Eye (tissue), 1 donor: ENCODE measurements at places on chromosomes 2 and 18.

DNA sequence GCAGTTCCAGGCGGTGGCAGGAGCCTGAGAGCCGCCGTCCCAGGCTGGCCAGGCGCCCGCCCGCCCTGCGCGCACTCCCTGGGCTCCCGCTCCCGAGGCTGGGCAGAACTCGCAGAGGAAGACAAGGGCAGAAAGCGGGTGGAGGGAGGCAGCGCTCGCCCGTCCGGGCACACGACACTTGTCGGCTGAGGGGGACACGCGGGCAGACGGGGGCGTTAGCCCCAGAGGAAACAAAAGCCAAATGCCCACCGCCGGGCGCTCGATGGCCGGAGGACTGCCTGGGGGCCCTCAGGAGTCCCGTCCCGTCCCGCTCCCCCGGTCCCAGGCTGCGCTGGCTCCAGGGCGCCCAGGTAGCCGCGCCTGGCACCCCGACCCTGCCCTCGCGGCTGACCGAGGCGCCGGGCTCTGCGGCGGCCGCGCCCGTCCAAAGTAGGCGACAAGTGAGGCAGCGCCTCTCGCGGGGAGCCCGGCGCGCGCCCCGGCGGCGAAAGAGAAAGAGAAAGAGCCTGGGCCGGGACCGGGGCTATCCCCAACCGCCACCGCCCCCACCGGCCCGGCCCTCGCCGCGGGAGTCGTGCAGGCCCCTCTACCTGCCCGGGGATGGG, 491 bp downstream of the L3MBTL4 start:
- peak; percentile 70 for DNase-seq

DNA sequence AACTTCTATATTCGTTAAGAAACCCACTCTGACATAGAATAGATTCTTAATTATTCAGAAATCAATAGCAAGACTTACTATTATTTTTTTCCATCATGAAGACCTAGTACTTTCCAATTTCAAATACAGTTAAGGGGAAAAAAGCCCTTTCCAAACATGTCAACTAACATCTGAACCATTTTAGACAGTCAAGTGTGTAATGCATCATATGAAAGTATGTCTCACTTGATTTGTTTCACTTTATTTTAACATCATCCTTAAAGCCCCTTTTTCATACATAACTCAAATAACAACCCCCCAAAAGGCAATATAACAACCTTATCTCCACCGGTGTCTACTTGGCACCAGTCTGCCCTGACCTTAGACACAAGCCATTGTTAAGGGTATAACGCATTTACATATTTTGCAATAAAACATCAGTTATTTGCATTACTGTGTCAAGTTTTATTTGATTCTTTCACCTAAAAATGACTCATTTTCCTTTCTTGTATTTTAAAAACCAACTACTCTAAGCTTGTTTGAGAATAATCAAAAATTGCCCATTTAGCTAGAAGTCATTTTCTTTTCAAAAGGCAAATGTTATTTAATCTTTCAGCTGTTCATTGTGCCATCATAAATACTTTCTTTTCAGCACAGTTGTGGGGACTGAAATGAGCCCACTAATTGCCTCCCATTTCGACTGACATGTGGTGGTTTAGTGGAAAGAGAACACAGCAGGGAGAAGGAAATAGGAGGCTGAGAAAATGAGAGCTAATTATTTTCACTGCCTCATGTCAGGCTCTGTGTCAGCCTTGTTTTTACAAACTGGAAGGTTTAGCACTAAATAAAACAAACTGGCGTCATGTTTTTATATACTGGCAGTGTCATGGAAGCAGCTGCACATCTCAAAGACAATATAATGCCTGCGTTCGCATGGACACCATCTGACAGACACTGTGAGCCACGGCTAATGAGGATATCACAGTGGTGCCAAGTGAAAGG, 104.7 kb upstream of the CDCA7 start:
- peak; percentile 77 for DNase-seq

GRCh38 chr18:48886520-48887293, 64.1 kb downstream of the SMAD7 start:
- no peak for DNase-seq

DNA sequence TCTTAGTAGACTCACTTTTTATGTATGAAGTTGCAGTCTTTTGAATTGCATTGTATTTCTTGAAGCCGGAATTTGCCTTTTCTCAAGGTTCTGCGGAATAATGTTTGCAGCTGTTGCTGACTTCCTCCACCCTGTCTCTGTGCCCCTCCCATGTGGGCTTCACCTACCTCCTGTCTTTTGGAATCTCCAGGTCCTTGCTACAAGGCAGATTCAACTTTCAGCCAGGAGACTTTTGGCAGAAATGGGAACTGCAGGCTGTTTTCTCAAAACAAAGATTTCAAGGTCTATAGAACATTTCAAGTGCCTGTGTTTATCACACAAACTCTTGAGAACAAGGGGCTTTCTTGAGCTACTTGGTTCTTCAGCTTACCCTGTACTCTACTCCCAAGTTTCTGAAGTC, 25.6 kb downstream of the ZNF236 start:
- DNase-seq = no peak

DNA sequence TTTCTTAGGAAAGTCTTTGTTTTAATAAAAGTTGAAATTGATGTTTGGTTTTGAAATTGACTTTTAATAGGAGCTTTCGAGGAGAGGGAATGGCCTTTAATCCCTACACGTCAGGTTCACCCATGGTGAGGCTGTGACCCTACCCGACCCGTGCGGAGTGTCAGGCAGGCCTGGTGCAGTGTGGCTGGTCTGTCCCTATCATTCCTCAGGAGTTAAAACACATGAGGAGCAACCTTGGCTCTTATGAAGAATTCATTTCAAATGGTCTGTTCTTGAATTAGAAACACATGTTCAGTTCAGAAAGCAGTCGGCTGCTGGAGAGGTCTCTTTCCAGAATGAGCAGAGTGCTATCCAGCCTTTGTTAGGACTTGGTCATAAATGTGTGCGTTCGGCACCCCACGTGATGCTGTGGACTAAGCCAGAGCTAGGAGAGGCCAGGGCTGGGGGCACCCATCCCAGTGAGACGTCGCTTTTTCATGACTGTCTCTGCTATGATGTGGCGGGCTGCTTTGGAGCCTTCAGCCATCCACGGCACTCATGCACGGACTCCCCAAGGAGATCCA, 54.7 kb downstream of the EMILIN2 start:
- DNase-seq = peak; percentile 72

GRCh38 chr18:67386032-67386431, 130.5 kb downstream of the DSEL start:
- DNase-seq = no peak

DNA sequence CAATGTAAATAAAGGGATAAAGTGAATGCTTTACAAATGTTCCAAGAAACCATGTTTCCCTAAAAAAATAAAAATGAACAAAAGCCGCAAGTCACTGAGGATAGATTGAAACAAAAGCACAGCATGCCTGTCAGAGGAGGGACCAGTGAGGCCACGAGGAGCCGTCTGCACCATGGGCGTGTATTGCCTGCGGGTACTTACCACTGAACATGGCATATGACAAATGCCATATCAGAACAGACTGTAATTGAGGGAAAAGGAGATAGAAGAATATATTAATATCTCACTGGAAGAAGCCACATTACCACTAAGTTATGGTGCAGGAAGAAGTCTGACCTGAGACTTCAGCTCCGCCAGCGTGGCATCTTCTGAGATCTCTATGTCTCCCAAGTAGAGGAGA, 75.8 kb downstream of the USP40 start:
- no peak for DNase-seq

- peak; percentile 38 for DNase-seq
These were observed 252.5 kb upstream of the HNRNPA3 start for GRCh38 chr2:176960061-176960460.

DNA sequence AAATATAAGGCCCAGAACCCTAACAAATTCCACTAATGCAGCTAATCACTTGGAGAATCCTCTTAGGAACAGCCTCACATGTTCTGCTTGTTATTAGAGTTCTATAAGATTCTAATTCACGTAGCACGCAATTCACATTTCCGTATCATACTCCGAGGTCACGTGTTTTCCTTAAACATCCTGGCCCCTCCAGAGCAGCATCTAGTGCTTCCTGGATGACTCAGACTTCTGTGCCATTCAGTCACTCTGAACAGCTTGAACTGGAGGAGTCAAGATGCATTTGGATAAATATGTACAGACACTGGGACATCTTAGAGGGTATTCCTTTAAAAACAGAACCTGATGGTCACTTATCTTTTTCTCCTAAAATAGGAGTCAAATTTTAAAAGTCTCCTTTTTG, 156.5 kb downstream of the MYO5B start:
- no peak for DNase-seq

DNA sequence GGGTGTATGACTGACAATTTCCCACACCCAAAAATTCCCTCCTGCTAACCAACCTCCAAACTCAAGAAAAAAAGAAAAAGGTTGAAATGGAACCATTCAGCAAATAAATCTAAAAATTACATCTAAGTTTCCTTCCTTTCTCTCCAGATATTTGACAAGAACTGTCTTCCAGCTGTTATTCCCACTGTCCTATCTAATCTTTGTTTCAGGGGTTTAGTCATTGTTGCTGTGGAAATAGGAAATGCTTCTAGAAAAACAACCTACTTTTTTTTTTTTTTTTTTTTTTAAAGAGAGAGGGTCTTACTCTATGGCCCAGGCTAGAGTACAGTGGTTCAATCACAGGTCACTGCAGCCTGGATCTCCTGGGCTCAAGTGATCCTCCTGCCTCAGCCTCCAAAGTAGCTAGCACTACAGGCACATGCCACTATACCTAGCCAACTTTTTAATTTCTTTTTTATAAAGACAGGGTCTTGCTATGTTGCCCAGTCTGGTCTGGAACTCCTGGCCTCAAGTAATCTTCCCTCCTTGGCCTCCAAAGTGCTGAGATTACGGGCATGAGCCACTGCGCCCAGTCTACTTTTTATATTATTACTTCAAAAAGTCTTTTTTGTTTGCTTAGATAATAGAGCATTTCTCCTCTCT, 88.1 kb downstream of the ITSN2 start:
- no peak for DNase-seq

- no peak for DNase-seq
These were observed 20.7 kb downstream of the ZBTB7C start for GRCh38 chr18:48388478-48388877.

GRCh38 chr2:126932966-126933710, 34.4 kb downstream of the TEX51 start:
- DNase-seq = no peak

DNA sequence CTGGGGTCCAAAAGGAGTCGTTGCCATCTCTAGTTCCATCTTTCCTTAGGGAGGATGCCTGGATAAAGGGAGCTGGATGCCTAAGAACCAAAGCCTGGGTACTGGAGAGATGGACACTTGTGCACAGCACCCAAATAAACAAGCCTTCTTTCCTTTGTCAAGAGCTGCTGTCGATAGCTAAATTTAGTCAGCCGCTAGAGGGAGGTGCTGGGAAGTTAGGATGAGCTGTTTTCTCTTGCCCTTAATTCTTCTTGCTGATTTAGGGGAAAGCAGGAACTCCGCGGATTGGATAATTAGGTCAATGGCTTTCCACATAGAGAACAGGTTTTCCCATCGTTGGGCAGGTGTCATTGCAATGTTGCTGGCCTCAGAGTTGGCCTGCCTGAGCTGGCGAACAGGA, 30.9 kb upstream of the SERPINB12 start:
- peak; percentile 62 for DNase-seq

- DNase-seq = no peak
These were observed 57.6 kb downstream of the TPGS2 start for GRCh38 chr18:36771245-36771644.

DNA sequence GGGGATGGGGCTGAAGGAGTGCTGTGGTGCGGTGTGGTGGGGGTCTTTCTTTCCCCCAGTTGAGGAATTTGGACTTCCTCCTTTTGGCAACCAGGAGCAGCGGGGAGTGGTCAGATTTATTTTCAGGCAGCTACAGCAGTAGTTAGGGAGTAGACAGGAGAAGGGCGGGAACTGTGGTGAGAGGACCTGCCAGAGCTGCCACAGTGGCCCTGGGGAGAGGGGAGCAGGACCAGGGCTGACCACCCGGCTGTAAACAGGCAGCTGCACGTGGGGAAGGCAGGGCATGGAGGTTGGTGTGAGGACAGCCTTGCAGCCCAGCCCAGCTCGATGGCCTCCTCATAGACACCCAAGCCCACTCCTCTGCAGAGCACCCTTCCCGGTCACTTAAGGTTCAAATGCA, 197.2 kb downstream of the GLI2 start:
- DNase-seq = no peak

GRCh38 chr2:226123300-226123699, 676.3 kb downstream of the IRS1 start:
- DNase-seq = no peak

- DNase-seq = peak; percentile 33
These were observed 44.9 kb downstream of the RBBP8 start for GRCh38 chr18:22977847-22978701.

DNA sequence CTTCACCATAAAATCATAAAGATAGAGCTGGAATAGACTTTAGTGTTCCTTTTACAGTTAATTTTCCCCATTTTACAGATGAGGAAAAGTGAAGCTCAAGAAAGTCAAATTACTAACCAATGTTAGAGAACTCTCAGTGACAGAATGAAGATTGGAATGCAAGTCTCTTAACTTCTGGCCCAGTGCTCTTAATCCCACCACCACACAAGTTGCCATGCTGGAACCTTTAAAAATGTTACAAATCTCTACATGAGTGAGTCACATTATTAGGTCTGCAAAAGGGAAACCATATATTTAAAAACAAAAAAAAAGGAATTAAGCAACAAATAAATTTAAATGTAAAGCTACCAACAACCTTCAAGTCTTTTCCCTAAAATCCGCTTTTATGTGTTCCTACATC, 3.5 kb downstream of the NCKAP1 start:
- DNase-seq = no peak

DNA sequence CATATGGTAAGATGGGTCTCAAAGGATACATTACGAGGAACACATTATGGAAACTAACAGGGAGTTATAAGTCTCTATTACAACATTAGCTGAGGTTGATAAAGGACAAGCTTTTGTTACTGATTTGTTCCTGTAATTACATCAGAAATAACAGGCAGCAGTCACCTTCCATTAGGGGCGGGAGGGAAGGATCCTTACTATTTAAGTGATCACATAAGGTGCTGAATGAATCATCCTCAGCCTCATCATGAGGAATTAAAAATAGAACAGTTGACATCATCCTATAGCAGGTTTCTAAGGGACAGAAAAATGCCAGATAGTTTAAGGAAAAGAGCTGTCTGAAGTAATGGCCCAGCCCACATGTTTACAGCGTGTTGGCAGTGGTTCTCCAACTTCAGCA, 86.9 kb upstream of the MGAT5 start:
- no peak for DNase-seq

DNA sequence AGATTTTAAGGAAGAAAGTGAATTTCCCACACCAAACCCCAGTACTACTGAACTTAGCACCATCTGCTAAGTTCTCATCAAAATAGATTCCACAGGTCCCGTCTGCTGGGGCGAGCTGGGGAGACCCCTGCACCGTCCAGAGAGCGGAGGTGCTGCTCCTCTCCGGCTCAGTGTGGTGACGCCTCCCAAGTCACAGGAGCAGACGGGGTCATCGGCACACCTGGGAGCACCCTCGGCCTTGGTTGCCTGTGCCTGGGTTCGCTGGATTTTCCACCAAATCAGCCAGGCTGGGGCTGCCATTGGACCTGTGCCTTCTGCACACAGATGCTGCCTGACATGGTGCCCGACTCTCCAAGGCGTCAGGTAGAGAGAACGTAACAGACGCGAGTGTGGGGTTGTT, 141.3 kb downstream of the PXDN start:
- no peak for DNase-seq
